Activated T-cell treated with anti-CD3 and anti-CD28 coated beads, Interleukin-2, amount 50 U/mL, for 72 hours (primary cell): ENCODE measurements at places on chromosomes 12 and 14. TPM values are rescaled to one million over a fixed set of nuclear protein-coding genes. Genes with fewer than 3 reads are reported as not detected.

- H3K4me3 ChIP-seq, result no peak overlapping the region
- H3K27ac ChIP-seq, result no peak overlapping the region
- H3K4me1 ChIP-seq, result peaks cover 6% of the 10 kb centered on the region
- H3K36me3 ChIP-seq, result peaks cover 6% of the 10 kb centered on the region
- DNase-seq, result no peak
These were observed 64.1 kb downstream of the KIAA0586 start for GRCh38 chr14:58491593-58491992.

- H3K4me1 ChIP-seq, result no peaks in the 10 kb centered on the region
- no peak overlapping the region for H3K4me3 ChIP-seq
- no peaks in the 10 kb centered on the region for H3K36me3 ChIP-seq
These were observed 467.1 kb downstream of the ATP23 start for GRCh38 chr12:58408516-58408915.

GRCh38 chr12:25293653-25294052 is 42.9 kb upstream of the KRAS start:
- DNase-seq, result no peak
- H3K27ac ChIP-seq, result no peak overlapping the region
- peaks cover 12% of the 10 kb centered on the region for H3K4me1 ChIP-seq
- H3K4me3 ChIP-seq, result no peak overlapping the region
- no peaks in the 10 kb centered on the region for H3K27me3 ChIP-seq
- H3K36me3 ChIP-seq, result no peaks in the 10 kb centered on the region

GRCh38 chr12:105078712-105079570 is 5.3 kb downstream of the ALDH1L2 start:
- no peak for DNase-seq

DNA sequence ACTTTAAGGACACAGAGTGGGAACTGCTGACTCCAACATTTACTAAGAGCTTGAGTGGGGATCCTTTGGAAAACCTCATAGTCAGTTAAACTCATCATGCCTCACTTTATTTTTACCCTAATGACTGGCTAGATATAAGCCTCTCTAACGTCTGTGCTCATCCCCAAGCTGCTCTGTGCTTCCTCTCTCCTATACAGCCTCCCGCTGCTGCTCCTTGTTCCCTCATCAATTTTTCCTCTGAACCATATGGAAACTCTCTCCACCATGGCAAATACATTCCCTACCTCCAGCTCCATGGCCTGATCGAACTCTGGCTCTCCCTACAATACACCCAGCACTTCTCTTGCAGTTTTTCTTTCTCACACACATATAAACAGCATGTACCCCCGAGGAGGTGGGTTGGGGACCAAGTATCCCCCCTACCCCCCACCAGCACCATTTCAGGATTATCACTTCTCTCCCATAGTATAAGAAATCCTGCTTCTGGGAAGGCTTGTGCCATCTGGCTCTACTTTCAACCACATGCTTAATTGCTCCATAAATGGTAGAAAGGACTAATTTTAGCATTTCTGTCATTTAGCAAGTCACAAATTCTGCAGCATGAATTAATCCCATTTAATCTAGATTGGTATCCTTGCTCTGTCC is 39.2 kb upstream of the DYRK2 start:
- H3K36me3 ChIP-seq, result no peaks in the 10 kb centered on the region
- H3K4me3 ChIP-seq, result no peak overlapping the region
- DNase-seq, result no peak

DNA sequence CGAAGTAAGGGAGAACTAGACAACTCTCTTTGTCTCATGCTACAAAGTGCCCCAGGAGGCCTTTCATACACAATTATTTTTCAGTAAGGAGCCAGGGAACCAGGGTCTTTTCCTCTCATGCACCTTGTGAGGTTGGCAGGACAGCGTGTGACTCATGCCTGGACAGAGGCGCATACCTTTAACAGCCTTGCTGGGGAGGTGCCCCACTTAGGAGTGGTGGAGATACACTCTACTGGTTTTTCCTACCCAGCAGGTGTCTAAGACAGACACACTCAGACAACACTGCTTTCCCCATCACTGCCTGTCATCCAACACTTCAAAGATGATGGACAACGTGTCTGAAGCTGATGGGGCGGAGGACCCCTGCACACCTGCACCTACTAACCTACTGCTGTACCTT is 49.1 kb downstream of the B4GALNT3 start:
- H3K4me3 ChIP-seq, result no peak overlapping the region
- H3K4me1 ChIP-seq, result no peaks in the 10 kb centered on the region
- no peaks in the 10 kb centered on the region for H3K36me3 ChIP-seq
- DNase-seq, result no peak
- H3K27ac ChIP-seq, result no peak overlapping the region
- peaks cover 10% of the 10 kb centered on the region for H3K27me3 ChIP-seq

- peak within 1 kb of the TSS; percentile 65 for H3K27ac ChIP-seq
- DNase-seq, result peak; percentile 73
- H3K27me3 ChIP-seq, result no peaks in the 10 kb centered on the region
- H3K36me3 ChIP-seq, result no peaks in the 10 kb centered on the region
- peaks cover 64% of the 10 kb centered on the region for H3K4me1 ChIP-seq
These were observed at the start of gene SYNE3 for GRCh38 chr14:95516554-95517181. Gene SYNE3, minus strand, starts transcription at chr14:95516650. Its CDS starts 40,829 bp downstream, at chr14:95475821.

DNA sequence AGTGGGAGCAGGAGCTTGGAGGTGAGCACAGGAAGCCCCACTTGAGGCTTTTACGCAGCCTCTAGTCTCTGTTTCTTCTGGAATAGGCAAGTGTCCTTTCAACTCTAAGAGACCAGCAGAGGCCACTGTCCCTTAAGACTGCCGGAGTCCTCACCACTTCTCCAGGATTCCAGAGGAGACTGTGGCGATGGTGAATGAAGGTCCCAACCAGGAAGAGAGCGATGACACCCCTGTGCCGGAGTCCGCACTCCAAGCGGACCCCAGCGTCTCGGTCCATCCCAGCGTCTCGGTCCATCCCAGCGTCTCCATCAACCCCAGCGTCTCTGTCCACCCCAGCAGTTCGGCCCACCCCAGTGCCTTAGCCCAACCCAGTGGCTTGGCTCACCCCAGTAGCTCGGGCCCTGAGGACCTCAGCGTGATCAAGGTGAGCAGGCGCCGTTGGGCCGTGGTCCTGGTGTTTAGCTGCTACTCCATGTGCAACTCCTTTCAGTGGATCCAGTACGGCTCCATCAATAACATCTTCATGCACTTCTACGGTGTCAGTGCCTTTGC is 442 bp downstream of the FLVCR2 start:
- H3K4me3 ChIP-seq, result no peak overlapping the region
- no peaks in the 10 kb centered on the region for H3K36me3 ChIP-seq
- H3K27me3 ChIP-seq, result no peaks in the 10 kb centered on the region
- no peak overlapping the region for H3K27ac ChIP-seq
- no peak for DNase-seq
- peaks cover 30% of the 10 kb centered on the region for H3K4me1 ChIP-seq

DNA sequence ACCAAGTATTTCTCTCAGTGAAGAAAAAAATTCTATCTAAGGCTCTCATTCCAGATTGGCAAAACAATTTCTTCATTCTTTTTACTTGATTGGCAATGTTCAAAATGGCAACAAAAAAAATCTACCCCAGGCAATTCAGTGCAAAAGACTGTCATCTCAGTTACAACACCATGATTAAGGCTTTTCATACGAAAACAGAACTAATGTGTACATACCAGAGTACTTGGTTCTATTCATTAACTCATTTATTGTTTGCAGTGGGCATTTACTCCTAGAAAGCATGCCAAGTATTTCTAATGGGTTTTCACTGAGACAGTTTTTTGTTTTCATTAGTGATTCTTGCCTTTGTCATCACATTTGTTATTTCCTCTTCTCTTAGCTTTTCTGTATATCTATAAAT is 33.0 kb downstream of the DBX2 start:
- no peak overlapping the region for H3K4me3 ChIP-seq
- no peak overlapping the region for H3K27ac ChIP-seq
- no peaks in the 10 kb centered on the region for H3K4me1 ChIP-seq
- DNase-seq, result no peak

GRCh38 chr12:57006809-57007475 is 596 bp upstream of the ZBTB39 start:
- H3K4me1 ChIP-seq, result peaks cover 68% of the 10 kb centered on the region
- H3K27ac ChIP-seq, result peak overlapping the region; percentile 95
- no peaks in the 10 kb centered on the region for H3K27me3 ChIP-seq
- DNase-seq, result peak; percentile 27
- H3K36me3 ChIP-seq, result peaks cover 2% of the 10 kb centered on the region

DNA sequence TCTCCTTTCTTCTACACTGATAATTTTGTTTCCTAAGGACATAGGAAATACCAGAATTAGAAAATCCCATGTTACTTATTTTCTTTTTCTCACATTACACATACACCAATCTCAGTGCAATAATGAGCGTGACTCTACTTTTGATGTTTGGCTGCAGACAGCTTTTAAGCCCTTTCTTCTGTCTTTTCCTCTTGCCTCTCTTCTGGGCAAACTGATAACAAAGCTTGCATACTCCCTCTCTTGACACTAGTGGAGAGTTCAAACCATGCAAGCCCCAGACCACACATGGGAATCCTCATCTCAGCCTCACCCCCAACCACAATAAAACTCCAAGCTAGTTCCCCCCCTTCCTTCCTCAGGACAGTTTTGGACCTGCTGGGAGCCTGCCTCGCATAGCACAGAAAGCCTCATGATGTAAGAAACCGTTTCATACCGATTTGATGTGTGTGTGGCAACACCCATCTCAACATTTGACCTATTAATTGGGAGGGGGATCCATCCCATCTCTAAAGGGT is 161.9 kb downstream of the EMP1 start:
- peaks cover 60% of the 10 kb centered on the region for H3K27me3 ChIP-seq
- no peak overlapping the region for H3K27ac ChIP-seq
- no peaks in the 10 kb centered on the region for H3K4me1 ChIP-seq
- H3K36me3 ChIP-seq, result no peaks in the 10 kb centered on the region
- no peak for DNase-seq
- no peak overlapping the region for H3K4me3 ChIP-seq

GRCh38 chr14:33525626-33526025 is 425.2 kb downstream of the EGLN3 start:
- H3K27me3 ChIP-seq, result no peaks in the 10 kb centered on the region
- no peak overlapping the region for H3K27ac ChIP-seq
- DNase-seq, result no peak
- H3K4me1 ChIP-seq, result no peaks in the 10 kb centered on the region
- no peak overlapping the region for H3K4me3 ChIP-seq

DNA sequence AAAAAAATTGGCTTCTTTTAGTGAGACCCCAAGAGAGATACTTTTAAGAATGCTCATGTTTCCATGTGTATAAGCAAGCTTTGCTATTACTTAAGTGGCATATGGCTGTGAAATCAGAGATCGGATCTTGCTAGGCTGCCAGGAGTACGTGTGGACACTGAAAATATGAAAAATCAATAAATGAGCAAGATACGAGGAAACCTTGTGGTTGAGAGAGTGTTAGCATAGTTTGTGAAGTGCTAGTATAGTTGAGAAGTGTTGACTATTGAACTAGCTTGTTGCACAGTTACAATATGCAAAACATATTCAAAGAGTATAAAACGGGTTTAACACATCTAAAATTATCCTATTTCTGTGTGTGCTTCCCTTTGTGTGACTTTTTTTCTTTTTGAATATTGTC is 230.9 kb upstream of the NOVA1 start:
- no peak overlapping the region for H3K4me3 ChIP-seq
- H3K4me1 ChIP-seq, result no peaks in the 10 kb centered on the region
- no peak overlapping the region for H3K27ac ChIP-seq
- H3K27me3 ChIP-seq, result no peaks in the 10 kb centered on the region
- no peaks in the 10 kb centered on the region for H3K36me3 ChIP-seq
- no peak for DNase-seq

DNA sequence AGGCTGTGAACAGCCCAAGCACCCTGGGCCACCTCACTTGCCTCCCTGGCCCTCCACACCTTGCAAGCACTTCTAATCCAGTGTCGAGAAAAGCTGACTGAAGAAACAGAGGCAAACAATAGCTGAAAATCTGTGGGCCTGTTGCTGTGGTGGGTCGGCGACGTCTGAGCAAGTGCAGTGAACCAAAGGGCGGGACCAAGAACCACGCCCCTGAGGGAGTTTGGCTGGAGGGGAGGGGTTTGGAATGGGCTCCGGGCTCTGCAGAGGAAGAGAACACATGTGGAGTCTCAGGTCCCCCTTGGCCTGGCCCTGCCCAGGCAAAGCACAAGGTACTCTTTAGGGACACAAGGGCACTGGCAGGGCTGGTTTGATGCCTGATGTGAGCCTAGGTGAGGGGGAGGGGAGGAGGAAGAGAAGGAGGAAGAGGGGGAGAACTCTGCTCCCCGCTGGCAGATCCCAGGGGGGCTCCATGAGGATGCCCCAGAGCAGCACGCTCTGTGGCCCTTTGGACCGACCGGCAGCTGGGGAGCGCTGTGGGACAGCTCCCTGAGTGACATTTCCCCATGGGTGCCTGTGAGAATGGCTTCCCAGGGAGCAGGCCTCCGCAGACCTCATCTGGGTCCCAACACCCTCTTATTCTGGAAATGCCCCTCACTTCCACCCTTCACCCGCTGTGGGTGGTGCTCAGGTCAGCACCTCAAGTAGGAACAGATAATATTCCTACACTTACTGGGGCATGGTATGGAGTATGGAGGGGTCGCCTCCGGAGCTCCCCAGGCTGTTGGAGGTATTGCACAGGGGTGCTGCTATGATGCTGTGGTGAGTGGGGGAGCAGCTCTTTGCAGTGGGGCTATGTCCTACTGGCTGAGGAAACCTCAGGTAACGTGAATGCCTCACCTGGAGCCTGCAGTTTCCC is 85.5 kb downstream of the CPSF2 start:
- H3K36me3 ChIP-seq, result peaks cover 6% of the 10 kb centered on the region
- H3K4me1 ChIP-seq, result no peaks in the 10 kb centered on the region

GRCh38 chr14:59632381-59632780 is 55.8 kb upstream of the CCDC175 start:
- no peaks in the 10 kb centered on the region for H3K36me3 ChIP-seq
- H3K4me3 ChIP-seq, result no peak overlapping the region
- H3K4me1 ChIP-seq, result no peaks in the 10 kb centered on the region
- no peak overlapping the region for H3K27ac ChIP-seq

Gene SLC25A21
- not detected for total RNA-seq

Gene FAM181A
- total RNA-seq, result not detected

Gene RPS29
- total RNA-seq, result 2,081 TPM

Gene KRT75
- total RNA-seq, result not detected

Gene TGM1
- 9.3 TPM for total RNA-seq

Gene AQP2
- not detected for total RNA-seq

Gene REP15
- total RNA-seq, result not detected

Gene IQSEC3
- total RNA-seq, result 3.8 TPM
